ENCODE measurements at places on chromosomes 2 and 18. TPM values are rescaled to one million over a fixed set of nuclear protein-coding genes. Genes with fewer than 3 reads are reported as not detected.

DNA sequence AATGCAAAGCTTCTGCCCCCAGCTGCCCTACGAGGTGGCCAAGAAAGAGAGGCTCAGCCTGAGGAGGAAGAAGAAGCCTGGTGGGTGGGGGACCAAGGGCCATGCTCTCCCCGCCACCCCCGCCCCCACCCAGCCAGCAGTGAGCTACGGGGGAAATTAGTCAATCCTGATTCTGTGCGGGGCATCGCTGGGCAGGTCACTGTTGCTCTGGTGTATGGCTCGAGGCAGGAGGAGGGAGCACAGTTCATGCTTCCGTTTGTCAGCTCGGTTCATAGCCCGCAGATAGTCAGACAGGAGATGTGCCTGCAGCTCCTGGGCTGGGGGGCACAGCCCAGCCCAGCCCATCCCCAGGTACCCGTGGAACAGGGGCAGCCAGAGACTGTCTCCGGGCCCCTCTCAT is 17.1 kb downstream of the RAMP1 start:
- DNase-seq, result no peak

GRCh38 chr18:29652797-29653196 is 1389.7 kb downstream of the DSC3 start:
- no peak for DNase-seq

GRCh38 chr18:8301427-8302172 is 307.6 kb upstream of the RAB12 start:
- no peak for DNase-seq

- DNase-seq, result no peak
These were observed 16.9 kb downstream of the DAW1 start for GRCh38 chr2:227888289-227888688.

GRCh38 chr18:31371989-31372388 is 4.6 kb upstream of the DSG4 start:
- no peak for DNase-seq

GRCh38 chr2:195470622-195471021 is 186.4 kb upstream of the SLC39A10 start:
- DNase-seq, result no peak

Gene SERPINB11
- not detected for total RNA-seq

GRCh38 chr2:230578106-230578505 is 134.5 kb upstream of the CAB39 start:
- no peak for DNase-seq

DNA sequence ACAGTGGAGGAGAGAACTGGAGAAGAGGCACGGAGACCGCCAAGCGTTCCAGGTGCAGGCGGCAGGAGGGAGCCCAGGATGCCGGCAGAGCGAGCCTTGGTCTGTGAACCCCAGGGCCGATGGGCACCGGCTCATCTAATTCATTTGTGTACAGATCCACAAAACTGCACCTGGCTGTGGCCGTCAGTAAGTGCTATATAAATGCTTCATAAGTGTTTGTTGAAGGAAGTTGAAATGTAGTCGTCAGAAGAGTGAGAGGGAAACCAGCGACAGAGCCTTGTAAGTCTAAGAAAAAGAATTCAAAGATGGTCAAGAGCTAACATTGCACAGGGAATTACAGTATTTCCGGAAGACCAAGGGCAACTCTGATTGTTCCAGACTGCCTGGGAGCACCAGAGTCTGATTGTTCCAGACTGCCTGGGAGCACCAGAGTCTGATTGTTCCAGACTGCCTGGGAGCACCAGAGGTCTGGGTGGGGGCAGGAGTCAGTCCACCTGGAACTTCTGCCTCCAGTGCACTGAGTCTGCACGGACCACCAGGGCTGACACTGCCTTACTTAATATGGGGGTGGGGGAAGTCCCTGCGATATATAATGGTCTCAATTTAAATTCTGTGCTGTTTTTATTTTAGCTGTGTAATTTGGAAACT is 112.3 kb downstream of the BCL2 start:
- no peak for DNase-seq

GRCh38 chr2:160532388-160532787 is 38.8 kb upstream of the RBMS1 start:
- DNase-seq, result no peak

- no peak for DNase-seq
These were observed 39.8 kb downstream of the SLC66A2 start for GRCh38 chr18:79911344-79912270.

Gene MEP1B
- total RNA-seq, result not detected

DNA sequence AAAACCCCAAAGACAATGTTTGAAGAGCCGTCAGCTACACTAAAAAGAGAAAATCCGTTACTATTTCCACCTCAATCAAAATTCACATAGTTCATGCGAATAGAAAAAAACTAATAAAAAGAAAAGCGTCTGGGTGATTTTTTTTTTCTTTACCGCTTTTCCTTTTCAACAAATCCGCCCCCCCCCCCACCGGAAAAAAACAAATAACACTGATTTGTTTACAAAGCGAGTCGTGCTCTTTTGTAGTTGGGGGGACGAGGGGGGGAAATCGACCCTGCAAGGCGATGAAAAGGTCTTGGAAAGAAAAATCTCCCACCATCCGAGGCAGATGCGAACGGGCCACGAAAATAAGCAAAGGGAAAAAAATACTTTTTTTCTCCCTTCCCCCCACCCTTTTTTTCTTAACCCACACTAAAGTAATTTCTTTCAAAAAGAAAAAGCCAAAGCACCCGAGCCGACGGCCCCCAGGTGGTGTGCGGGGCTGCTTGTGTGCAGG is 638 bp downstream of the ZNF521 start:
- no peak for DNase-seq

Gene ODC1
- total RNA-seq, result 111 TPM

Gene TUBA4B
- total RNA-seq, result not detected

GRCh38 chr2:65121-65520 is 18.8 kb upstream of the FAM110C start:
- DNase-seq, result no peak

GRCh38 chr2:191522478-191523120 is 155.3 kb upstream of the NABP1 start:
- no peak for DNase-seq

GRCh38 chr2:43032213-43033015 is 194.0 kb downstream of the ZFP36L2 start:
- DNase-seq, result no peak

DNA sequence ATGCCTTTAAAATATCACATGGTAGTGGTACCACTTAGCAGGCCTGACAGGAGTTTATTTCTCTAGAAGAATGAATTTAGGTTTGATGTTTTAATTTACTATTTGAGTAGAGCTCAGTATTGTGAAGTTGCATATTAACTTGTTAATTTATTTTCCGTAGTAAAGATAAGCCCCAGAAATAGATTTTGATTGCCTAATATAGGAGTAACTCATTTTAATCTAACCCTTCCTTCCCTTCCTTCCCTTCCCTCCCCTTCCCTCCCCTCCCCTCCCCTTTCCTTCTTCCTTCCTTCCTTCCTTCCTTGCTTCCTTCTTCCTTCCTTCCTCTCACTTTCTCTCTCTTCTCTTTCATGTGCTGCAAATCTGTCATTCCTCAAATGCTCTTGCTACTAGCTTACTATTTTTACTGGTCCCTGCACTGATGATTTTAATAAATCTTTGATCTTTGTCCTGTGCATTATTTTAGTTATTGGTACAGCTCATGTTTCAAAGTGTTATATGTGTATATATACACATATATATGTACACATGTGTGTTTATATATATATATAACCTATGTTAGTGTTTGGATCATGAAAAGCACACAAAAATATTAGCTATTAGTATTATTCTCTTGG is 862.6 kb upstream of the CNTNAP5 start:
- DNase-seq, result no peak

Gene CAVIN2
- 15.9 TPM for total RNA-seq

GRCh38 chr2:65647249-65647842 is 214.9 kb upstream of the SPRED2 start:
- no peak for DNase-seq

DNA sequence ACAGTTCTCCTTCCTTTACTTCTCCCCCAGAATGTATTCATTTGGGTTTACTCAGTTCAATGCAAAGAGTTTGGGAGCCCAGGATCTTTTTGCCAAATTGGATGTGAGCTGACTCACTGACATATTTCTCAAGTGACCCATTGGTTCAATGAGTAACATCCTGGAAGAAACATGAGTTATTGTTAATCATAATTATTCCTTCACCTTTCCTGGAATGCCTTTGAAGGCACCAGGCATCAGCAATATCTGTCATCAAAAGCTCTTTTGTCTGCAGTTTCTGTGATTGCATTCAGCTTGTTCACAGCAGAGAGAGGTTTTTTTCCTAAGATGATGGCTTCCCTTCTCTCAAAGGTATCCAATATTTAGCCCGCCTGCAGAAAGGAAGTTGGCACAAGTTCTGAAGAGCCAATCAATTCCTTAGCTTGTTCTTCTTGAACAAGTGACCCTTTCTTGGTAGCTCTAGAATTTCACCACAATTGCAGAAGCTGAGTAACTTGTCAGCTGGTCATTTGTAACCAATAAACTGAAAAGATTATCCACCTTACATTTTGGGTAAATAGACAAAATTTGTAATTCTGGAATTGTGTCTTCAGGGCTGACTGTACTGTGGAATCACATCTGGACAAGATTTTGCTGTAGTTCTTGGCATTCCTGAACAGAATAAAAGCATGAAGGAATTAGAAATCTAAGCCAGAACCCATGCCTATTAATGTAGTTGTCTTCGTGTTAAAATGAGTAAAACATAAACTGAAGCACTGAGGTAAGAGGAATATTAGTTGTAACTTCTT is 72.2 kb upstream of the TMEM17 start:
- DNase-seq, result peak; percentile 88

- DNase-seq, result no peak
These were observed 258.9 kb upstream of the TNP1 start for GRCh38 chr2:217118559-217119284.

Gene CPS1
- total RNA-seq, result 1.6 TPM

- DNase-seq, result no peak
These were observed 219.6 kb downstream of the PDE1A start for GRCh38 chr2:182207049-182207746.

GRCh38 chr18:57743008-57743407 is 60.1 kb downstream of the ATP8B1 start:
- DNase-seq, result peak; percentile 80

- DNase-seq, result no peak
These were observed 255.9 kb upstream of the CXCR4 start for GRCh38 chr2:136373841-136374240.

- DNase-seq, result no peak
These were observed 2.4 kb upstream of the PMAIP1 start for GRCh38 chr18:59897321-59897954.

- peak; percentile 98 for DNase-seq
These were observed 26.6 kb upstream of the MAP3K20 start for GRCh38 chr2:173048897-173049661.

Gene ACVR1C
- total RNA-seq, result not detected

Gene AQP12B
- total RNA-seq, result not detected

- DNase-seq, result no peak
These were observed 259.4 kb upstream of the SPRED2 start for GRCh38 chr2:65691816-65692215.

- DNase-seq, result no peak
These were observed 279.1 kb downstream of the MYCN start for GRCh38 chr2:16219292-16219975.

- DNase-seq, result no peak
These were observed 149.9 kb downstream of the TTC27 start for GRCh38 chr2:32777714-32778113.

DNA sequence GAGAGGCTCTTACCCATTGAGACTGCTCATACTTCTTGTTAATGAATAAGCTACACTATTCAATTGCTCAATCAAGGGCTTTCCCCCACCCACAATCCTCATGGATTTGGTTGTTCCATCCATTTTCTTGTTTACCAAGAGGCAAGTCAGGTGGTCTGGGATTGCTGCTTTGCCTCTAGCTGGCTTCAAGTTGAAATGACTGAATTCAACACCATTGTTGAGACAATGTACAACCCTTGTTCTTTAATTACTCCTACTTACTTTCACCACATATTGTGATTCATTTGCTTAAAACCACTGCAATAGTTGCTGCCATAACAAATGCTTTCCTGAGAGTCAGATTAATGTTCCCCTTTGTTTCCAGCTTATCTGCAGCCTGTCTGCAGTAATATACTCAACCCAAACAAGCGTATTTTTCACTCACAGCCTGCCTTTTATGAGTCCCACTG is 532.2 kb downstream of the RIT2 start:
- no peak for DNase-seq

- no peak for DNase-seq
These were observed 83.6 kb downstream of the VRK2 start for GRCh38 chr2:58130238-58130637.

DNA sequence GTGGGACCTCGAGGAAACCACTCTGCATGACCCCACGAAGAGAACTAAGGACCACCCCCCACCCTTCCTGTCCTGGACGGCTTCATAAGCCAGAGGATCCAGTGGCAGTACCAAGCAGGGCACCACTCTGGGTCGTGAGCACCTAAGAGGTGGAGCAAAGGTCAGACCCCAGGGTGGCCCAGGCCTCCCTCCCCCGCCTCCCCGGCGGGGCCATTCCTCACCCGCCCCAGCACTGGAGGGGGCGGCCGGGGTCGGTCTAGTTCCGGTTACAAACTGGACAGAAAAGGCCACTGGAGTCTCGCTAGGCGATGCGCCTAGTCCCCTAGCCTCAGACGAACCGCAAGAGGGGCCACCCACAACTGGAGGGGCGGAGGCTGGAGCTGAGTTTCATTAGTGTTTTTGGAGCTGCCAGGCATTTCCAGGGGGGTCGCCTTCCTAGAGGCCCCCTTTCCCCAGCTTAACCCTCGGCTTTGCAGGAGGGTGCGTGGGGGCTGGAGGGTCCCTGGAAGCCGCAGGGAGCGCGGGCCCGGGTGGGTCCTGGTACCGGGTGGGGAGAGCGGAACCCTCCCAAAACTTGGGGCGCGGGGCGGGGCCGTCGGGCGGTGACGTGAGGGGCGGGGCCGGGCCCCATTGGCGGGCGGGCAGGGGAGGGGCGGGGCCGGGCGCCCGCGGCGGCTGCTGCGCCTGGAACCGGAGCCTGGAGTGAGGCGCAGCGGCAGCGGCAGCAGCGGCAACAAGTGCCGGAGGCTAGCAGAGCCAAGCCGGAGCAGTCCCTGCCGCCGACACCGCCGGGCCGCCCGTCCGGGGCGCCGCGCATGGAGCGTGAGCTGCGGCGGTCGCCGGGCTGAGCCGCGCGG is at the start of gene B3GNT2:
TSS of gene B3GNT2 (plus strand) at position 695 of the 857 bp plus-strand sequence. CDS start 26,106 bp downstream, outside the sequence.
- peak; percentile 46 for DNase-seq

- peak; percentile 72 for DNase-seq
These were observed 10.4 kb upstream of the LRRFIP1 start for GRCh38 chr2:237616734-237617586.

Gene SPIRE1
- 27.6 TPM for total RNA-seq

Gene ASXL2
- total RNA-seq, result 20.9 TPM

- DNase-seq, result no peak
These were observed 2.4 kb upstream of the GPC1 start for GRCh38 chr2:240432820-240433801.

Data from HFFc6 (cell line).